ENCODE measurements at places on chromosomes 6 and 20.

DNA sequence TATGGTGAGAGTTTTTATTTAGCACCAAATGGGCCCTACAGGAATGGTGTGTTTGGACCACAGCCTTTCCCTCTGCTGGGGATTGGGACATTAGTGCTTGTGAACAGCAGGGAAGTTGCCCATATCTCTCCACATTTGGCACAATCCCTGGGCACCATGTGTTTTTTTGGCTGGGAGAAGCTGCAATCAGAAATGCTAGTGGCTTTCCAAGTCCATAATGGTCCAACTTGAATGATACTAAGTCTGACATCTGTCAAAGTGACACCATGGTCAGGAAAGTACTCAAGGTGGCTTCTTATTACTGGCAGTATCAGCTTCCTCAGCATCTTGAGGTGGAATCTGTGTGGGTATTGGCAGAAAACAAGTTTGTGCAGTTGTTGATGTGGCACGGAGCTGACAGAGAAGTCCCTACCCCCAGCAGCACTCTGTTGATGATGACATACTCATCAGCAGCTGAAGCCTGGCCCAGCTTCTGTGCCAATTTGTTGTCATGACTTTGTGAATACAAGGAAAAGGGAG lies 53.0 kb downstream of the SASH1 start:
- no peak for DNase-seq

DNA sequence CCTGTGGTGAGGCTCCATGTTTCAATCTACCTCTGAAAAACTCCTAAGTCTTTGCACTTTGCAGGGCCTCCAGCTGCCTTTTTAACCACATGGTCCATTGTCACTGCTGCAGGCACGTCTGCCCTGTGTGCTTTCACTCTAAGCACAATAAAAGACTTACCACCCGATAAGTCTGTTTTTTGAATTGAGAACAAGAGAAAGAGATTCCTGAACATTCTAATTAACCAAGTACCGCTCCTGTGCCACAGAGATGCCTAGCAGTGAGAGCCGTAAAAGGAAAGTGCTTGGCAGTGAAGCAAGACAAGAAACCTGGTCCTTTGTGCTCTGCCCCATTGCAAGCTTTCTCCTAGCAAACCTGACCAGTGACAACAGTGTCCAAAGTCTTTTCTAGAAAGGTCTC lies 487.6 kb upstream of the FLRT3 start:
- no peak for DNase-seq

GRCh38 chr20:45445805-45446562 lies 23.6 kb upstream of the WFDC2 start:
- no peak for DNase-seq

DNA sequence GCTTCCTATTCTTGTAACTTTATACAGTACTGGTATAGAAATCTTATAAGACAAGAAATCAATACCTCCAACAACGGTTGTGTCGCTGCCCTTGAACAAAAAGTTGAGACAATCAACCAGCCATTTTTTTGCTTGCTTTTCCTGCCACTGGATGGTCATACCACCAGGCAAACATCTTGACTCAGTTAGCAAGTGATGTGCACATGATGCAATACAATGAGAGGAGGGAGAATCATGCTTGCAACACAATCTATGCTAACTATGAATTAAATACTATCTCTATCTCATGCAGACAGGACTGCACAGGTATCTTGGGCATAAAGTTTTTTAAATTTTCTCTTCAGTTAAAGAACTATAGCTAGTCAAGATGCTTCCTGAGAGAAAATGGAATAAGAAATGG lies 877.7 kb upstream of the CITED2 start:
- no peak for DNase-seq

- no peak for DNase-seq
Observed at GRCh38 chr6:79307321-79308036, 73.0 kb upstream of the HMGN3 start.

DNA sequence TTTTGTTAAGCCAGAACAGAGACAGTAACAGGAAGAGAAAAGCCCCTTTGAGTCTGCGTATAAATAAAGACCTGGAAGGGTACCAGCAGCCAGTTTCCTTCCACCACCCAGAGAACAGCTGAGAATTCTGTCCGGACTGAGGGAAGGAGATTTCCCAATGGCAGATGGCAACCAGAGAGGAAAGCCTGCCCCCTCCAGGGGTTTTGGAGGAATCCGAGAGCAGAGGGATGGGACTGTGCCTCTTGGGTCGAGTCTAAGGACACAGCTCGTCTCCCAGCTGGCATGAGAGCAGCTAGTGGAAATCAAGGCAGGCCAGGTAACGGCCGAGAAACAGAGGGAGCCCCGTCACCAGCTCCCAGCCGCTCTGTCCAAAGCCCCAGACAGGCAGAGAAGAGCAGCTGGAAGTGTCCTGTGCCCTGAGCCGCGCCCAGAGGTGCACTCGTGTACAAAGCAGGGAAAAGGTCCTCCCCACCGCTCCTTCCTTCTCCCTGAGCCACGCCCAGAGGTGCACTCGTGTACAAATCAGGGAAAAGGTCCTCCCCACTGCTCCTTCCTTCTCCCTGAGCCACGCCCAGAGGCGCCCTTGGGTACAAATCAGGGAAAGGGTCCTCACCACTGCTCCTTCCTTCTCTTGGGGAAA lies 134.0 kb upstream of the SNX9 start:
- DNase-seq = no peak
